Motor neuron (in vitro differentiated cells): ENCODE measurements at places on chromosomes 7 and 10.

DNA sequence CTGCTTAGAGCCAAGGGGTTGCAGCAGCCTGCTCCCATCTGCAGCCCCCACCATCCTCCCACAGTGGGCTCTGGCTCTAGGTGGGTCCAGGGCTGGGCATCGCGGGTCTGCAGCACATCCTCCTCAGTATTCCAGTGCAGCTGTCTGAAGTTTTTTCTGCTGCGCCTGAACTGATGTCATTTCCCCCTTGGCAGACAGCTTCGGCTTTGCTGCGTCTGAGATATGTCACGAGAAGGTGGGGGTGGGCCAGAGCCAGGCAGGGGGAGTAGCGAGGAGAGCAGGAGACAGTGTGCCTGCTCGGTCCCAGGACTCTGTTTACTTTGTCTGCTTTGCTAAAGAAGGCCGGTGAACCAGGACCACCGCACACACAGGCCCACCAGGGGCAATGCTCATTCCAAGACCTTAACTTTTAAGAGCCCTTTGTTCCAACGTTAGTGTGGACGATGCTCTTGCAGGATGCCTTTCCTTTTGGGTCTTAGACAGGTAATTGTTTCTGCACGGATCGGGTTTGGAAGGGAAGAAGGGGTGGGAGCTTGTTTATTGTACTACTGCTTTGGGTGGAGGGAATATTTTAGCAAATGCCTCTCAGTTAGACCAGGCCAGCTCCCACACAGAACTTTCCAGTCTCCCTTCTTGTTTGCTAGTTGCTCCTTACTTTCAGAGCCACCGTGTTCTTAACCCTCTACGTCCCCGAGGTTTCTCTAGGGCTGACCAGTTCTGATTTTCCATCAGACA, 32.4 kb downstream of the WBP1L start:
- ATAC-seq, result peak; percentile 21

GRCh38 chr7:40885503-40885902, 750.7 kb downstream of the SUGCT start:
- peak; percentile 48 for ATAC-seq

- no peak for ATAC-seq
Measured at GRCh38 chr10:44325157-44325556, 59.7 kb downstream of the CXCL12 start.

DNA sequence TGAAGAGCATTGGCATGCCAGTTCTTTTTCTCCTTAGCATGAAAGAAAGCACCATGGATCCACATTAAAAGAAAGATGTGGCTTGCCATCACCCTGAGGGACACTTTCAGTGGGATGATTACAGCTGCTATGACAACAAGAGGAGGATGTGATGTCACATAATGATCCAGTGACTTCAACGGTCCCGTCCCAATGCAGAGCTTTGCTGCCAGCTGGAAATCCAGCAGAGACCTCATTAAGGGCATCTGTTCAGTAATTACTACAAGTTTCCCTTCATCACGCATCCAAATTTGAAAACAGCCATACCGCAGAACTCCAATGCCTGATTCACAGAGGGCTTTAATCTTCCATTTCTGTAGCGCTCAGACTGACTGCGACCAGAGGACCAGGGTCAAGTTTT, 206.6 kb downstream of the LSM5 start:
- ATAC-seq, result no peak

DNA sequence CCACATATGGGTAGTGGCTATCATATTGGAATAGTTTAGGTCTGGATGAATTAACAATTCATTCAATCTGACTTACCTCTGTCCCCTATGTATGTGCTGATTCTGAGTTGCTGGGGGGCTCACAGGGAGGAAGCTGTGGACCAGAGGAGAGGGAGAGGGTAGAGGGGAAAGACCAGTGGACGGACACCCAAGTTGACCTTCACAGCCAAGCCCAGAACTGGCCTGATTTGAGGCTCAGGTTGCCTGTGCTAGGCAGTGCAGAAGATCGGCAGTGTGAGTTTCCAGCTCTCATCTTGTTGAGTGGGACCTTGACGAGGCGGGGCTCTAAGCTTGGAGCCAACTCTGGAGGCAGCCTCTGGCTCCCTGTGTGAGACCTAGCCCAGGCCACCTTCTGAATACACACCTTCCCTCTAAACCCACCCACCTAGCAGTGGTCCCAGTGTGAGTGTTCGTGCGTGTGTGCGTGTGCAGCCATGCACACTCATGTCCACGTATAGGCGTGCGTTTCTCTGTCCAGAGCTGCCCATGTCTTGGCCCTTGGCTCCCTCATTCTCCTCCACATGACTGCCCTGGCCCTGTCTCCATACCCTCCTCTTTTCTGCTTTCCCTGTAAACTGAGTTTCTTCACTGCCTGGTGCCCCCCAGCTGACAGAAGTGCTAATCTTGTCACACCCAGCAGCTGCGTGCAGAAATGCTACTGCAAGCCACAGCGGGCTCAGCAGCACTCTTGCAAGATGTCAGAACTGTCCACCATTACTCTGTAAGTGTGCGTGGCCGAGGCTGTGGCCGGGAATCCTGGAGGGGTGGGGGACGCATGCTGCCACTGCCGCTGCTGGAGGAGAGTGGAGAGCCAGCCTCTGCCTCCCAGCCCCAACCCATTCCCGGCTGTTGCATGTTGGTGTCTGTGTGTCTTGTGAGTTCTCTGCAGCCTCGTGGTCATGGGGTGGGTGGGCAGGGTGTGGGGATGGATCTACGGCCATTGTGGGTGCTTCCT, 47.6 kb downstream of the ADCYAP1R1 start:
- ATAC-seq, result no peak

DNA sequence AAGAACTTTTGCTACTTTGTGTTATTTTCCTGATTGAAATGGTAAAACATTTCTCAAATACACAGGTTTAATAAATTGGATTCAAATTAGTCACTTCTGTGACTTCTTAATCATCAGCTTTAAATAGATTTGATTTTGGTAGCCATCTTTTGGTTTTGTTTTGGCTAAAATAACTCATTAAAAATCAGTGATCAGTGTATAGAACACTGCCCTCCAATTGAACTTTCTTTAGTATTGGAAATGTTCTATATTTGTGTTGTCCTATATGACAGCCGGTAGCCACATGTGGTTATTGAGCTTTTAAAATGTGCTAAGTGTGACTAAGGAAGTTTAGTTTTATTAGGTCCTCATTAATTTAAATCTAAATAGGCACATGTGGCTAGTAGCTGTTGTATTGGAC, 50.4 kb downstream of the GLCCI1 start:
- ATAC-seq, result no peak

- no peak for ATAC-seq
Measured at GRCh38 chr7:112052993-112053736, 153.0 kb downstream of the DOCK4 start.

- ATAC-seq, result no peak
Measured at GRCh38 chr7:129122078-129122750, 22.3 kb upstream of the TSPAN33 start.

DNA sequence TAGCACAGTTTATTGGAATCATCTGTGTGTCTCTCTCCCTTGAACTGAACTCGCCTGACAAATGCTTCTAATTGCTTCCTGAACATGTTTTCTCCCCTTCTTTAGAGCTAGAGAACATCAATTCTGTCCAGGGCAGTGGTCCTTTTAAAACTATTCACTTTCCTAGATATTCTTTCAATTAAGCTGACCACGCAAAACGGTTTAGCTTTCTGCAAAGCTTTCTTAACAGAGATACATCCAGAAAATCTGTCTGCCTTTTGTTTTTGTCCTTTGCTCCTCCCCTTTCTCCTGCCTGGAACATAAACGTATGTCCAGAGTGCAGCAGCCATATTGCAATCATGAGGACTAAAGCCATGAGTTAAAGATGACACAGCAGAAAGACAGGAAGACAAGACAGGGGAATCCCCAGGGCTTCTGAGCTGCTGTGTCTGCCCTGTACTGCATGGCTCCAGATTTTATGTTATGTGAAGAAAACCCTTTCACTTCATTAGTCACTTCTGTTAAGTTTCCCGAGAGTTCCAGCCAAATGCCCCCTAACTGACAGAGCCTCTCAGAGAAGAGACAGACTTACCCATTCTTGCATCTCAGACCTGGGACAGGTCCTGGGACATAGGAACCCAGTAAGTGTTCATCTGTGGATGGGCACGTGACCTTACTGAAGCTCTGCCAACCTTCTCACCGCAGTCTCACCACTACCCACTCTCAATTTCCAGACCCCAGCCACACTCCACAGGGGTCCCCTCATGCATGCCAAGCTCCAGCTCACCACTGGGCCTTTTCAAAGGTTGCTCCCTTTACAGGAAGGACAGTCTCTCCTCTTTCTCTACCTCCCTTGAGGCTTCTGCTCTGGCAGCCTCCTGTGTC, 35.0 kb upstream of the CPXM2 start:
- ATAC-seq, result no peak

GRCh38 chr7:156049366-156049765, 237.1 kb upstream of the SHH start:
- no peak for ATAC-seq

GRCh38 chr10:17768957-17769356, 17.0 kb downstream of the TMEM236 start:
- no peak for ATAC-seq

- no peak for ATAC-seq
Measured at GRCh38 chr10:63862860-63863259, 341.7 kb downstream of the REEP3 start.

GRCh38 chr7:158252081-158252836, 335.4 kb downstream of the PTPRN2 start:
- ATAC-seq, result no peak

DNA sequence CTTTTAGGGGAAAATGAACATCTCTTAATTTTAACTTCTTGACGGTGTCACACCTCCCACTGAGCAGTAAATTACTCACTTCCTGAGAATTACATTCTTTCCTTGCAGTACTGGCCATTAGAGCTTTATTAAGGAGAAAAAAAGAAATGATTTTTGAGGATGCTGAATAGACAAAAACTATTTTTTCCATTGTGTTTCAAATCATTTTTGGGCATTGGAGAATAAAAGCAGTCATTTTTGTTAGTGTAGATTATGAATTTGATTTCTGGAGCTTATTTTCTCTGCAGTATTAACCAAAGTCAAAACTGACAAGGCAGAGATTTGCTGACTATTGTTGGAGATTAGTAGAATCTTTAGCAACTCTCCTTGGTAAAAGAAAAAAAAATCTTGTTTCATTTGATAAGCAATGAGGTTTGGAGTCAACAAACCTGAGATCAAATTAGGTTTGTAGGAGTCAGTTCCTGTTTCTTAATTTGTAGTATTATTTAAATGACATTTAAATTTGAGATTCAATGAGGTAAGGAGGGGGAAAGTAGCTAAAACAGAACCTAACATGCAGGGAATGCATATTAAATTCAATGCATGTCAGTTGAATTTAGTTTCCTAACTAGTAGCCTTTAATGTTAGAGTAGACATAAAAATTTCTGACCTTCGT, 70.6 kb downstream of the AP3M1 start:
- no peak for ATAC-seq

GRCh38 chr7:39127058-39127457, 149.3 kb downstream of the POU6F2 start:
- no peak for ATAC-seq

DNA sequence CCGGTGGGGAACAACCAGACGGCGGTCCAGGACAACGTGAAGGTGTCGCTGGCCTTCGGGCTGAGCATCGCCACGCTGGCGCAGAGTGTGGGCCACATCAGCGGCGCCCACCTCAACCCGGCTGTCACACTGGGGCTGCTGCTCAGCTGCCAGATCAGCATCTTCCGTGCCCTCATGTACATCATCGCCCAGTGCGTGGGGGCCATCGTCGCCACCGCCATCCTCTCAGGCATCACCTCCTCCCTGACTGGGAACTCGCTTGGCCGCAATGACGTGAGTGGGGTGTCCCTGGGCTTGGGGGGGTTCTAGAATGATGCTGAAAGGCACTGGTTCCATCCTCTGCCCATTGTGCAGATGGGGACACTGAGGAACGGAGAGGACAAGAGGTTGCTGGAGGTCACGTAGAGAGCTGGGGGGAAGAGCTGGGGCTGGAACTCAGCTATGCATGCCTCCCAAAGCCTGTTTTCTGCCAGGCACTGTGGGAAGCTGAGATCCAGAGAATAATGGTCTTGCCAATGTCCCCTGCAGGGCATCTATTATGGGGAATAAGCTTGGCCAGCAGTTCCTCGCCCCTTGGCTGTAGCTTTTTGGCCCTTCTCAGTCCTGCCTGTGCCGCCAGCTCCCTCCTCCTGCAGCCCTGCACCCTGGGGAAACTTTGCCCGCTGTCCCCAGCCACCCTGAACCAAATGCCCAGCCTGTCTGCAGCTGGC, 523 bp downstream of the AQP1 start:
- ATAC-seq, result no peak

GRCh38 chr7:158760936-158761335, 56.3 kb upstream of the NCAPG2 start:
- no peak for ATAC-seq

GRCh38 chr7:103751311-103751880, 238.1 kb downstream of the RELN start:
- ATAC-seq, result peak; percentile 50

DNA sequence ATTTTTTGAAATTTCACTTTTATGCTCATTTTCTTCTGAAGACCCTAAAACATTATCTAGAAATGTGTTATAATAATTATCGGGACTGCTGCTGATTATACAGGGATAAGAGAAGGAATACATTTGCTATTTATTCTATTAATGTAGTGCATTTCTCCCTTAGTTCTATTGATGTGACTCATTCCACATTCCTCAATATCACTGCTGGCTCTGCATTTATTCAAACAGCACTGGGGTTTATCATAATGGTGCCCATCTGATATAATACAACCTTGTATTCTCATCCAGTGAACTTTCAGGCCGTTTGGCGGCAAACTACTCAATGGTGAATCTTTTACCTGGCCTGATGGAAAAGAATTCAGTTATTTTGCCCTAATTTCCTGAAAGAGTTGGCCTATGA, 7.8 kb downstream of the KCND2 start:
- peak; percentile 34 for ATAC-seq

GRCh38 chr7:150956395-150957132, 21.6 kb downstream of the KCNH2 start:
- ATAC-seq, result no peak
